ENCODE measurements at places on chromosomes 11 and 22.

DNA sequence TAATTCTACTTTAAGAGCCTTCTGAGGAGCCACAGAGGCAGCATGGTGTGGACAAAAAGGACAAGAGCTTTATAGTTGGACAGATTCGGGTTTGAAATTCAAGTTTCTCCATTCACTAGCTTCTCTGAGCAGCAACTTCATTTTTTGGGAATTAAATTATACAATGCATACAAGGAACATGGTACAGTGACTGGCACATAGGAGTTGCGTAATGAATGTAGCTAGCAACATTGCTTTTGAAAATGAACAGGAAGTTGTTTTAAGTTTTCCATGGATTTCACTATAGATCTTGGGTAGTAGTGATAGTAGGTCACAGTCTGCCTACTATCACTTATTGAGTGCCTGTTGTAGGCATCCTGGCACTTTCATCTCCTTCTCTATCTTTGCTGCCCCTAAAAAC, 41.0 kb upstream of the BMAL1 start:
- DNase-seq = no peak

DNA sequence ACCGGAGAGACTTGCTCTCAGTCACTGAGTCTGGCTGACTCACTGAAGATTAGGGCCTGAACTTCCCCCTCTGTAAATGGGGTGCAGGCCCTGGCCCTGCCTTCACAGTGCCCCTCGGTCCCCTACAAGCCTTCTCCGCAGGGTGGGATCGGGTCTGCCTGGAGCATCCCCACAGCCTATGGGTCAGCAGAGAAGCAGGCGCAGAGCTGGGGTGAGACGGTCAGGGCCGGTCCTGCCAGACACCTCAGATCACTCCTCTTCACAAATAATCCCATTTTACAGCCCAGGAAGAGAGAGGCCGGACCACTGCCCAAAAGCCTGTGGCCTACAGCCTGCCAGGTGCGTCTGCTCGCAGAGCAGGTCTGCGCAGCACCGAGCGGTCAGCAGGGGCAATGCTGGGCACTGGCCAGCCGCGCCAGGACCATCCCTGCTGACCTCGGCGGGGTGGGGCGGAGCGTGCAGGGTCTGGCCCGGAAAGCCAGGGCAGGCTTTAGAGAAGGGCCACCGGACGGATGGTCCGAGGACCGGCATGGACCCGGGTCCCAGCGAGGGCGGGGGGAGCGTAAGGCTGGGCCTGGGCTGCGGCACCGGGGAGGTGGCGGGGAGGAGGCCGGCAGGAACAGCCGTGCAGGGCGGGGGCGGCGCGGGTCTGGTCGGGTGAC, 522 bp upstream of the SEPTIN5 start:
- DNase-seq = no peak

GRCh38 chr22:40076702-40077645, 82.2 kb downstream of the FAM83F start:
- no peak for DNase-seq

DNA sequence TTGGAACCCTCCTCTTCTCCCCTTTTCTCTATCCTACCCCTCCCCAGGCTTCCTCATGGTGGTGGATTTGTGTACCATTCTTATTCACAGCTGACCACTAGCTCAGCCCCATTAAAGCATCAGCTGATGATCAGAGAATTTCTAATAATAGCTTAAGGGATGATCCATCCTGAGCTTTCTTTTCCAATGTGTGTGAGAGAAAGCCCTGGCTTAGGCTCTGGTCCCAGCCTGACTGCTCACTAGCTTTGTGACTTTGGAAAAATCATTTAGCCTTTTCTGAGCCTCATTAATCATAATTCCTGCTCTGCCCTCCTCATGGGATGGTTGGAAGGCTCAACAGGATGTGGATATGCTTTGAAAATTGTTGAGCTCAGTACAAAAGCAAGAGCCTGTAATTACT, 26.3 kb upstream of the CCDC90B start:
- DNase-seq = no peak

DNA sequence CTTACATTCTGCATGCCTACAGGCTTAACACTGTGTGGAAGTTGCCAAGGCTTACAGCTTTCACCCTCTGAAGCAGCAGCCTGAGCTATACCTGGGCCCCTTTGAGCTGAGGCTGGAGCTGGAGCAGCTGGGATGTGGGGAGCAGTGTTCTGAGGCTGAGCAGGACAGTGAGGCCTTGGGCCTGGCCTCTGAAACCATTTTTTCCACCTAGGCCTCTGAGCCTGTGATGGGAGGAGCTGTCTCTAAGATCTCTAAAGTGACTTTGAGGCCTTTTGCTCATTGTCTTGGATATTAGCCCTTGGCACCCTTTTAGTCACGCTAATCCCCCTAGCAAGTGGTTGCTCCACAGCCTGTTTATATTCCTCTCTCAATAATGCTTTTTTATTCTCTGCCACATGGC, 59.9 kb upstream of the ZBED5 start:
- no peak for DNase-seq

- no peak for DNase-seq
These were observed 87.1 kb downstream of the CHST1 start for GRCh38 chr11:45578316-45578715.

DNA sequence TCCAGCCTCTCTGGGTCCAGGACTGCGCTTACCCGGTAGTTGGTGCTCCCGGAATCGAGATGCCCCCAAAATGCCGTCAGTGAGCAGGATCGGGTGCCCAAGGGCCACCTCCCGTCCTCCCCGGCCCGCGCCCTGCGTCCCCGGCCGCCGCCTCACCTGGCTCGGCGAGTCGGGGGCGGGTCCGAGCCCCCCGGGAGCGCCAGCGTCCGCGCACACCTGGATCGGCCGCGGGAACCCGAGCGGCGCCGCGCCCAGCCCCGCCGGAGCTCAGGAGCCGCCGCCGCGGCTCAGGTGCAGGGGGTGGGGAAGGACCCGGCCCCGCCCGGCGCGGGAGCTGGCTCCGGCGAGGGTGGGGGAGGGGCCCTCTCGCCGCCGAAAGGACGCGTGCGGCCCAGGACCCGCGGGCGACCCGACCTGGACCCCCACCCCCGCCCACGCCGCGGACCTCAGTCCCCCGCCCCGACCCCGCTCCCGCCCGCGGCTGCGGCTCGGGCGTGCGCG, at the start of gene SHANK2:
Gene SHANK2, minus strand, starts transcription at position 309 of the 501 bp plus-strand sequence. CDS start 105,251 bp downstream, outside the sequence.
- no peak for DNase-seq

DNA sequence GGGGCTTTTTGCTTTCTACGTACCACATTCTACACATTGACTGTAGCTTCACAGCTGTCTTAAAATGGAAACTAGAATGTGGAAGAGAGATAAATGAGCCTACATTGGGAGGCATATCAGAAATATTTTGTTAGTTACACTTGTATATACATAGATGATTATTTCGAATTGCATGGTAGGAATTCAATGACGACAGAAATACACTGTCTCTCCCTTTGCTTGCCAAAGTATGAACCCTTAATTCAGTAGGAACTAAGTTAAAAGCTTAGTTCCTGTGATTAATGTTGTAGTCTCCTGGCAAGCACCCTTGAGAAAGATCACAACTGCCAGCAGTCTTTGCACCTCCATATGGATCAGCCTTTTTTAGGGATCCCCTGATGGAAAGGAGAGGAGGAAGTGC, 10.1 kb downstream of the C11orf87 start:
- no peak for DNase-seq

GRCh38 chr11:79367844-79368243, 73.0 kb downstream of the TENM4 start:
- DNase-seq = no peak

DNA sequence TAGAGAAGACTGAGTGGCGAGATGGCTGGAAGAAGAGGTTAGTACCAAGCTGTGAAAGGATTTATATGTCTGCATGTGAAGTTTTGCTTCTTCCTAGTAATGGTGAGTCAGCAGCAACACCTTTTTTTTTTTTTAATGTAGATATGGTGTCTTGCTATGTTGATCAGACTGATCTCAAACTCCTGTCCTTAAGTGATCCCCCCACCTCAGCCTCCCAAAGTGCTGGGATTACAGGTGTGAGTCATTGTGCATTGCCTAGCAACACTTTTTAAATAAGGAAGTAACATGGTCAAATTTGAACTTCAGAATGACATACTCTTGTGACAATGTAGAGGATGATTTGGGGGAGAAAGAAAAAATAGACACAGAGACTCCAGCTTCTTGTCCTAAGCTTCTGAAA, 6.5 kb upstream of the CSTPP1 start:
- DNase-seq = no peak

DNA sequence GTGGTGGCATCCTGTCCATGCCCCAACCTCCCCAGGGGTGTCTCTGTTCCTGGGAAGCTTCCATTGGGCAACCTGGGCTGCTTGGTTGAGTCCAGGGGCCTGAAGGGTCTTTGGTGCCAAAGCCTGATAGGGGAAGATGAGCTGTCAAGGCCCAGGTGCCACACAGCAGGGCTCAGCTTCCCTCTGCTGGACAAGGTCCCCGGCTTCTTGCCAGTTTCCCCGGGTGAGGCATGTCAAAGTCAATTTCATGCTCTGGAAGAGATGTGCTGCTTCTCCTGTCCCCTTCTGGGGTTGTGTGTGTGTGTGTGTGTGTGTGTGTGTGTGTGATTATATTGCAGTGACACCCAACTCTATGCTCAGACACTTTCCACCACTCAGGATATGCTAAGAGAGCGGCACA, 26.9 kb downstream of the TP53I11 start:
- DNase-seq = no peak

GRCh38 chr11:132588366-132588765, 943.9 kb downstream of the OPCML start:
- DNase-seq = no peak

DNA sequence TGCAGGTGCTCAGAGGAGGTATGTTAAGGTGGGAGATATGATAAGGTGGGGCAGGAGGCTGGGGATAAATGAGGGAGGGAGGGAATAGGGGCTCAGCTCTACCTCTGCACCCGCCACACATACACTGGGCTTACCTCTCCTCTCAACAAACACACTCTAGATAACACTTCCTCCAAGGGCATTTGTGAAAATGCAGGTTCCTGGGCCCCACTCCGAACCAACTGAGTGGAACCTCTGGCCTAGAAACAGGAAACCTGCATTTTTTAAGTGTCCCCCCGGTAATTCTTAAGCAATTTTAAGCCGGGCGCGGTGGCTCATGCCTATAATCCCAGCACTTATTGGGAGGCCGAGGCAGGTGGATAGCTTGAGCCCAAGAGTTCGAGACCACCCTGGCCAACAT, 46.5 kb upstream of the CD5 start:
- no peak for DNase-seq

DNA sequence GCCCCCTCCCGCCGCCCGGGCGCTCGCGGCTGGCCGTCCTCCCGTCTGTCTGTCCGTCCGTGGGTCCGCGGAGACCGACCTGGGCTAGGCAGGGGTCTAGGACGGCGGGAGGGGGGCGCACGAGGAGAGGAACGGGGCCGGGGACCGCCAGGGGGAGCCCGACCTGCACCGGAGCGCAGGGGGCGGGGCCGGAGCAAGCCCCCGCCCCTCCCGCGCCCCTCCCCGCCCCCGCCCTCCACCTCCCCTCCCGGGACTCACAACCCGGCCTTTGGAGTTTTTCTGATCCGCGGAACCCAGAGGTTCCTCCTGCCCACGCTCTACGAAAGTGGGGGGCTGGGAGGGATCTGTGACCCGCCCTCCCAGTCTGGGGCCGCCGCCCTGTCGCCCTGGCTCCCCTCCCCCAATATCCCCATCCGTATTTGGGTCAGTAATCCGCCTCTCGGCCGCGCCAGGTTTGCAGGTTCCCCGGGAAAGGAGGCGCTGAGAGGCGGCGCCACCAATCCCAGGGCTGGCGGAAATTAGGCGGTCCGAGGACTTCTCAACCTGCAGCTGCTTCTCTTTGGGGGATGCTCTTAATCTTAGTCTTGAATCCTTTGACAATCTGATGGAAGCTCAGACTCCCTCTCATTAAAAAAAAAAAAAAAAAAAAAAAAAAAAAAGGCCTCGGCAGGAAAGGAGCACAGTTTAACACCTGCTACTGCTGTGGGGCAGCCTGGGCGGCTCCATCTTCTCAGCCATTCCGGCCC, 925 bp upstream of the KCNJ11 start:
- DNase-seq = peak; percentile 57

DNA sequence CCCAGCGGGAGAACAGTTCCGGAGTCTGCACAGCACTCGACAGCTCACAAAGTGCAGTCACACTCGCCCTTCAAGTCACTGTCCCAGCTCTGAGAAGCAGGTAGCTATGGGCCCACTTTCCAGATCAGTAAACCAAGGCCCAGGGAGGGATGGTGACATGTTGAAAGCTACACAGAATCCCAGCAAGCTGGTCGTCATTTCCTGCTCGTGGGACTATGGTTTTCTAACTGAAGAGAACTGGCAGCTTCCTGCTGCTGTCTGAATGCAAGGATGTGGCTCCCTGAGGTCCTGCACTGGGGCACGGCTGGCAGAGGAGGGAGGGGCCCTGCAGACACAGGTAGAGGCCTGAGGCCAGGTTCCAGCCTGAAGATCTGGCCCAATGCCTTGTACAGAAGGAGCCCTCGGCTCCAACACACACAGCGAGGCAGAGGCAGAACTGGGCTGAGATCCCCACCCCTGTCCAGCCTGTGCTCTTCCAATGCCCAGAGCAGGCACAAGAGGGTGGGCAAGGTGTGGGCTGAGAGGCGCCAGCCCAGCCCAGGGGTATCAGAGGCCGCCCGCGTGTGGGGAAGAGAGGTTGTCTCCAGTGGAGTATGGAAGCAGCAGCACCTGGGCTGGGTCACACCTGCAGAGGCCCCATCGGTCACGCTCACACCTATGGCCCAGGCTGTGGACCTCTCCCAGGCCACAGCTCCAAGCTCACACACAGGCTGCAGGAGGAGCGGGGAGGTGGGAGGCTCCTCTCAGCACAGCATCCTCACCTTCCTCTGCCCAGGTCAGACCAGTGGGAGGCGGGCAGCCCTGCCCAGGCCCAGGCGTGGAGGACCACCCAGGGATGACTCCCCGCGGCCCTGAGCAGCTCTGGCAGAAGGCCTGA, 119.2 kb downstream of the PHF21B start:
- no peak for DNase-seq

GRCh38 chr11:129417458-129417857, 41.8 kb downstream of the BARX2 start:
- no peak for DNase-seq

All from NCI-H1417 treated with DMSO at 0.1 percent for 48 hours (cell line).